Fibroblast of the conjunctiva (primary cell): ENCODE measurements at places on chromosomes 1 and 21.
A peak's percentile ranks its signal among the peaks of the same experiment; 100 is the strongest.

DNA sequence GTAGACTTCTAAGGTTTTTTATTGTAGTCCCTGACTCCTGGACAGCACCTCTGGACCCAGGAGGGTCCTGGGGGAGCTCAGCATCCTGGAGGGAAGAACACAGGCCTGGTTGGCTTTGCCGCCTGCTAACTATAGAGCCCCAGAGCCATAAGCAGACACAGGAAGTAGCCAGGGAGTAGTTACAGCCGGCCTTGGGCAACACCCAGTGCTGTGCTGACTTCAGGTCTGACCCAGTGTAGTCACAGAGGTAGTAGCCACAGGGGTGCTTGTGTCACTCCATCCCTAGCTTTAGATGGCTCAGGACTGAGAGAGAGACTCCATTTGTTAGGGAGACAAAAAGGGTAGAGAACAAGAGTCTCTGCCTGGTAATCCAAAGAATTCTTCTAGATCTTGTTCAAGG, 21.9 kb downstream of the MCOLN2 start:
- DNase-seq: no peak

DNA sequence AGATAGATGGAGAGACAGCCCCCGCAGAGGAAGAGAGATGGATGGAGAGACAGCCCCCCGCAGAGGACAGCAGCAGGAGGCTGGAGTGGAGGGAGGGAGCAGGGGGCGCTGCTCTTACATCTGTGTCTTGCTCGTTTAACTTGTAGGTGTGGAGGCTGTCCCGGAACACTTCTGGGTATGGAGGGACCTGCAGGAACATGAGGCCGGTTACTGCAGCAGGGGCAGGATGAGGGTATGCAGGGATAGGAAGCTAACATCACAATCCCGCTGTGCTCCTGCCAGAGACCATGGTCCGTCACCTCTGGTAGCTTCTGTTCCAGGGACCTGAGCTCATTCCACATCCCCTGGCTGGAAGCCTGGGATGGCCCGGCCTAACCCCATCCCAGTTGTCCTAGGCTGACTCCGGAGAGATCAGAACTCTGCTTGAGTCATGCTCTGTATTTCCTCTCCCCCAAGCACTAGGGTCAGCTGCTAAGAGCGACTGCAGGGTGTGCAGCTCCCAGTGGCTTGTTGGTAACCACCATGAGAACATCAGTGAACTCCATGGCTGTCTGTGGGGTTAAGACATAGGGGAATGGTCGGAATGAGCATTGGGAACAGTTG, 36.7 kb upstream of the GOLT1A start:
- no peak for DNase-seq

GRCh38 chr1:43348809-43349593, 9.8 kb upstream of the CDC20 start:
- DNase-seq: no peak

DNA sequence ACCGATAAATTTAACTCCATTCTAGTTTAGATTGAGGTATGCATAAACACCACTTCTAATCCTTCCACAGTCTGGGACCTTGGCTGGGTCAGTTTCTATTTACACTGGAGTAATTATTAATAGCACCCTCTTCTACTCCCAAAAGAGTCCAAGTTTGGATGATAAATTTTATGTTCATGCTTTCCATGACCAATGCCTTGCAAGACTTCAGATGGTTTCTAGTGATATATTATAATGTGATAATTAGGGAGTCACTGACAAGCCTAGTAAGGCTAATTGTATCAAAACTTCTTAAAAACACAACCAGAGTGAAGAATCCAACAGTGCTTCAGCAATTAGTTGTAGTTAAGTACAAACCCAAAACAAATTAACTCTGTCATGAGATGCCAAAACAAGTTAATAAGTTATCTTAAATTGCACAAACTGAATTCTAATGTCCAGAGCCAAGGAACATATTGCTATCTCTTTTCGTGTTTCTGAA, 489.6 kb downstream of the TTLL7 start:
- DNase-seq: no peak

DNA sequence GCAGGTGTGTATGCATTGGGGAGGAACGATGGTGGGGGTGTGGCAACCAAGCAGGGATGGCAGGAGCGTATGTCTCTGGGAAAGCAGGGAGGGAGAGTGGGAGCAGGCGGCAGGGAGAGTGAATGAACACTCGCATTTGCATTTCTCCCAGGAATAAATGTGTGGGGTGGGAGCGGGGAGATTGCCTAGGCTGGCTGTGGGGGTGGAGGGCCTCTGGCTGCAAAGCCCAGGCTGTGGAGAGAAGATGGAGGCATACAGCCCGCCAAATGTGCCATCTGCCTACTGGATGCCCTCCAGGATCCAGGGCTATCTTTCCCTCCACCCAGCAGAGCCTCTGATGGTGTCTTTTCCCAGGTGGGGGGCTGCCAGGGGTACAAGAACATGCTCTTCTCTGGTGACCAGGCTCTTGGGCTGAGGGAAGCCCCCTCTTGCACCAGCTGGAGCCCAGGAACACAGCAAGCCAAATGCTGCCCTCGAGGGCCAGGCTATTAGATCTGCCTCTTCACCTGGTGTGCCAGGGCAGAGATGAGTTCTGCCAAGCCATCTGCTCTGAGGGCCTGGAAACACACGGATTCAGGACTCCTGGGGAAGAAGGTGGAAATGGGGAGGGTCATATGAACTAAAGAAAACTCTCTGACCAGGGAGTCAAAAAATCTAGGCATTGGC, 1.7 kb upstream of the OPTC start:
- no peak for DNase-seq

GRCh38 chr1:183443466-183443865, 25.3 kb upstream of the NMNAT2 start:
- DNase-seq: no peak

- DNase-seq: no peak
These were observed 19.4 kb downstream of the KDM5B start for GRCh38 chr1:202788800-202789199.

- DNase-seq: no peak
These were observed 120.6 kb downstream of the ADGRL2 start for GRCh38 chr1:81921344-81921743.

GRCh38 chr1:8714173-8714572, 103.3 kb downstream of the RERE start:
- DNase-seq: no peak

DNA sequence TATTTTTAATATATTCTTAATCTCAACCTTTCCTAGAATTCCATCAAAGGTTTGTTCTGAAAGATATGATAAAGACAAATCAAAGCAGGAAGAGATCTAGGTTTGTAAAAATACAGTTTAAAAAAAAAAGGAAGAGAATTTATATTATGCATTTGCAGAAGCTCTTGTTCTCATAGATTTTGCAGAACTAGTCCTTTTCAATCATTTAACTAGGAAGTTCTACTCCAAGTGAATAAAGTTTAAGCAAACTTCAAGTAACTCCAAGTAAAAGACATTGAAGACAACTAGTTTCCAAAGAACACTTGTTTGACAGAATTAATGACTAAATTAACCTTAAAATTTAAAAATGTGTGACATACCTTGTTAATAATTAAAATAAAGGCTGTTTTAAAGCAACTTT, 55.9 kb downstream of the HNRNPR start:
- no peak for DNase-seq

GRCh38 chr1:53781654-53782053, 42.7 kb upstream of the GLIS1 start:
- DNase-seq: peak; percentile 79

GRCh38 chr1:34831721-34832246, 27.8 kb downstream of the SMIM12 start:
- DNase-seq: no peak

- no peak for DNase-seq
These were observed 23.3 kb downstream of the CNIH4 start for GRCh38 chr1:224380003-224380402.

GRCh38 chr21:26110715-26111114, 59.9 kb downstream of the APP start:
- DNase-seq: no peak

DNA sequence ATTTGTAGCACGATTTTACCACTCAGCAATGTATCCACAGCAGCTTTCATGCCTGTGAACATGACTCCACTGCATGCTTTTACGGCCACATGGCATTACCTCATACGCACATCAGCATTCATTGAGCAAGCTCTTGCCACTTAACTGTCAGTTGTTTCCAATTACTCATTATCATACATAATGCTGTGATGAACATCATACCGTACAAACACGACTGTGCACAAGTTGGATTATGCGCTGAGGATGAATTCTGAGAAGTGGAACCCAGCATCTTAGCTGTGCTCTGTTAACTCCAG, 9.6 kb downstream of the UMODL1 start:
- peak; percentile 61 for DNase-seq

- no peak for DNase-seq
These were observed 23.9 kb downstream of the RAB7B start for GRCh38 chr1:205979301-205979700.

- no peak for DNase-seq
These were observed 34.8 kb downstream of the ANKRD13C start for GRCh38 chr1:70319750-70320149.

GRCh38 chr1:97017895-97018294, 296.3 kb downstream of the PTBP2 start:
- no peak for DNase-seq

GRCh38 chr1:30273456-30273855, 449.9 kb downstream of the MATN1 start:
- no peak for DNase-seq

GRCh38 chr21:46064870-46065214, 33.1 kb upstream of the COL6A2 start:
- DNase-seq: no peak

DNA sequence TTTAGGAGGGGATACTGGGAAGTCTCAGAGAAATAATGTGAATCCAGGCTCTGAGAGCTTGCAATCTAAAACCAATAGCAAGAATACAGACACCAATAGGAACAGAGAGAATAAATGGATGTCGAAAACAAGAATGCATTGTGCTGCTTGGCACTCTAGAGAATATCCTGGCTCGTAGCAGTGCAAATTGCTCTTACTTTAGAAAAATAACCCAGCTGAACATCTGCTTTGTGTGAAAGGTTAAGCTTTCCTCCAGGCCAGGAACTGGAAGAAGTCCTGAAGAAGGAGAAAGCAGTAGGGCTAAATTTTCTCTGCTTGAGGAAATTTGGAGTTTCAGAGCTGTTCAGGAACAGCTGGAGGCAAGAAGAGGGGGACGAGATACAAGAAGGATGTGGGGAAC, 382.3 kb downstream of the HHIPL2 start:
- peak; percentile 56 for DNase-seq

GRCh38 chr1:85911742-85912141, 203.5 kb upstream of the ZNHIT6 start:
- no peak for DNase-seq

GRCh38 chr1:106956721-106957120, 99.8 kb upstream of the PRMT6 start:
- peak; percentile 39 for DNase-seq

- no peak for DNase-seq
These were observed 788 bp upstream of the EDEM3 start for GRCh38 chr1:184755226-184756065.

DNA sequence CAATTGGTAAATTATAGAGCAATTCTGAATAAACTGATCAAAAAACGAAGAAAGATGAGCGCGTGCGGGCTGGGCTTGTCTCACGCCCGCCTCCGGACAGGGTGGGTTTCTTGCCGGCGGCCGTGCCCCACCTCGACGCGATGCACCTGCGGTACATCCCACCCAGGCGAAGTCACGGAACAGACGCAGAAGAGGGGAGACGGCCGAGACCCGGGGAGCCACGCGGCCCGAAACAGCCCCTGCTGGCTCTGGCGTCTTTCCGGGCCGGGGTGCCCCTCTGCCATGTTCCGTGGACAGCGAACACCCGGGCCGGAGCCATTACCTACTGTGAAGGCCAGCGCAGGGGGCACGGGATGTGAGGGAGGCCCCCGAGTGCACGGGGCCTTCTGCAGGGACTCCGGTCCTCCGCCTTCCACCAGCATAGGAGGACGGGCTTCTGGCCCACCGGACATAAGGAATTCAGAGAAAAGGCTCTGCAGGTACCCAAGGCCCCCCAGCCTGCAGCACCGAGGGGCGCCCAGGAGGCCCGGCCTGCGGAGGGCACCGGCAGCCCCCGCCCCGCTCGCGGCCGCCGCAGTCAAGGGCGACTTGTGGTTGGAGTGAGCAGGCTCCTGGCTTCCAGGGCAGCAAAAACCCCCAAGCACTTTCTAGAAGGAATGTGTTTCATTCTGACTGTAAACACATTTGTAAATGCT, 7.6 kb upstream of the C1QTNF12 start:
- no peak for DNase-seq

GRCh38 chr1:150976879-150977694, 2.5 kb upstream of the CERS2 start:
- DNase-seq: no peak

DNA sequence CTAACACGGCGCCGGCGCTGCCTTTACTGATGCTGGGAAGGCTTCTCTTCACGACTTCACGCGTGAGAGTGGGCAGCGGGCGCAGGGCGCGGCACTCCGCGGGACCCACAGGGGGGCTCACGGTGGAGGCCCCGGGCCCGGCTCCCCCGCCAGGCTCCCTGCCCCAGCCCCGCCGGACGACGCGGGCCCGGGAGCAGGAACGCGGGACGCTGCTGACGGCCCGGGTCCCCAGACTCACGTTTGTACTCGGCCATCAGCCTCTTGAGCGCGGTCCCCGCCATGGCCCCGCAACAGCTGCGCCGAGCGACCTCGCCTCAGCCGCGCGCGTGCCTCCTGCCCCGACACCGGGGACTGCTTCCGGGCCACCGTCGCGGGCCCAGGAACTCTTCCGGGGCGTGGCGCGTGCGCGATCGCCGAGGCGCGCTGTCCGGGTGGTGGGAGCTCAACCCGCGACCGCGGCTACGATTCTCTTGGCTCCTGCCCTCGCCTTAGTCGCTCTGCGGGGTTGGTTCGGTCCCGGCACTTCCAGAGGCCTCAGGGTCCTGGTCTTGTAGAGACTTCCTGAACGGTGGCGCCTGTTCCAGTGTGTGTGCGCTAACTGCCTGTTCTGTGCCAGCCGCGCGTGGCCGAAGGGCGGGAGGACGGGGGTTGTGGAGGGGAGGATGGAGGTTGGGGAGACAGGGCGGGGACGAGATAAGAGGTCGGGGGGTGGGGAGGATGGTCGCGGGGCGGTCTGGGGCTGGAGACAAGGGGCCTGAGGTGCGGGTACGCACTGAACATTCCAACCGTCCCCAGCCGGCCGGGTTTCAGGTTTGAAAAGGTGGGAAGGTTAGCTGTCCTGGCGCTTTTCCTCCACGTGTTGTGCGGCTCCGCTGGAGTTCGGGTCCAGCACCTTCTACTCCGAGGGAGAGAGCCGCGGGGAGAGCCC, at the start of gene UBE2G2:
Gene UBE2G2 (minus strand): TSS at position 353 of the 928 bp plus-strand sequence. CDS start 72 bp downstream, at position 281.
- DNase-seq: peak; percentile 14

- no peak for DNase-seq
These were observed 30.1 kb downstream of the CDKN2C start for GRCh38 chr1:51000160-51000559.
